Neural crest cell (in vitro differentiated cells): ENCODE measurements at places on chromosomes 6 and 20.

- DNase-seq, result no peak
These were observed 1.4 kb downstream of the DEFB132 start for GRCh38 chr20:258963-259362.

DNA sequence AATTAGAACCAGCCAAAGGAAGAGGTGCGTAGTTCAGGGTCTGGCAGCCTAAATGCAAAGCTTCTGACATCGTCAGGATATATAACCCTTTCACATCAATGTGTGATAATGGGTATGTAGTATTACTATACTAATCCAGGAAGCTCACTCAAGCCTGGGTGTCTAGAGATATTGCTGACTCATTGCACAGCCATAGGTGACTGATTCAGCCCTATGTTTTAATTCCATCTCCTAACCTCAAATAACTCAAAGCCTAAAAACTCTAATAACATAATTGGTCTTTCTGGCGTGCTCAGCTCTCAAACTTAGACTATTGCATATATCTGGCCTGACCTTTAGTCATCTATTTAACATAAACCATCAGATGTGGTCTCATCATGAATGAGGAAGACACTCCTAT is 658.4 kb downstream of the TBC1D32 start:
- no peak for DNase-seq

GRCh38 chr6:152298055-152298647 is 339.0 kb downstream of the SYNE1 start:
- DNase-seq, result no peak

DNA sequence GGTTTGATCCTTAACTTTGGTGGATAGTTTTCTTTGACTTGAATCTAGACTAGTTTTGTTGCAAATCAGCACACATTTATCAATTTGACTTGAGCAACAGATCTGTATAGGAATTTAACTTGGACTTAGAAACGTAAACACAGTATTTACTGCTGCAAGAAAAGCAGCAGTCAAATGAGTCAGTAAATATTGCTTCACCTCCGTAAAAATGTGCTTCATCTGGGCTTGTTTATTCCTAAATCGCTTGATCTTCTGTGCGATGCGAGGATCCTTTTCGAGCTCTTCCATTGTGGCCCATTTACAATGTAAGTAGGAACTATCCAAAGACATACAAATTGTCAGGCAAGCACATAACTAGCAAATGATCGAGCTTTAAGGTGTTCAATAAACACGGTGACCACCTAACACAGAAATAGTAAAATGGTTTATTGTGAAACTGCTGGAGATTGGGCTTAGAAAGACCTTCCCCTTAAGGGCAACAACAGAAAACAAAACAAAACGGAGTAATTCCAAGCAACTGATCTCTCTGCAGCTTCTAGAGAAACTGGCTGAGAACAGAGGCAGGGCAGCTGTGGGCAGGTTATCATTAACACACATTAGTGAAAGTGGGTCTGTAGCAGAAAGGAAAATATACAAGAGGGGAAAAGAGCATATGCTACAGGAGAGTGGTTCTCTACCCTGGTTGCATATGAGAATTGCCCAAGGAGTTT is 120.8 kb downstream of the CHD6 start:
- no peak for DNase-seq

DNA sequence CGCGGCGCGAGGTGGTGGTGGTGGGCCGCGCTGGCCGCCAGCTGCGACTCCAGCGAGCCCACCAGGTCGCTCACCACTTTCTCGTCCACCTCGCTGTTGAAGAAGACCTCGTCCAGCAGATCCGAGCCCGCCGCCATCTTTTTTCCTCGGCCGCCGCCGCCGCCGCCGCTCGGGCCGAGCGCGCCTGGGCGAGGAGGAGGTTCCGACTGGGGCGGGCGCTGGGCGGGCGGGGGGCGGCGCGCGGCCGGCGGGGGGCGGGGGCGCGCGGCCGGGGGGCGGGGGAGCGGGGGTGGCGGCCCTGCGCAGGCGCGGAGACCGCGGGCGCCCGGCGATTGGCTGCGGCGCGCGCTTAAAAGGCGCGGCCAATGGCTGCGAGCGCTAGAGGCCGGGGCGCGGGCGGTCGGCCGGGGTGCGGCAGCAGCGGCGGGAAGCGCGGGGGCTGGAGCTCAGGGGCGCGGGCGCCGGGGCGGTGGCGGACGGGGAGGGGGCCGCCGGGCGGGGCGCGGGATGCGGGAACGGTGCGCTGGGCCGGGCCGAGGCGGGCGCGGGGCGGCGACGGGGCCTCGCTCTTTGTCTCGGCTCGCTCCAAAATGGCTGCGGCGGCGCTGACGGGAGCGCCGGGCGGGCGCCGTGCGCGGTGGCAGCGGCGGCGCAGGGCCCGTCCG is at the start of gene TAF4:
Gene TAF4 (minus strand): TSS at position 208 of the 665 bp plus-strand sequence. CDS start 71 bp downstream, at position 137.
- DNase-seq, result peak; percentile 72

- DNase-seq, result no peak
These were observed 8.9 kb downstream of the UTRN start for GRCh38 chr6:144294016-144294415.

- DNase-seq, result no peak
These were observed 239.2 kb downstream of the KCNQ5 start for GRCh38 chr6:72861059-72861458.

DNA sequence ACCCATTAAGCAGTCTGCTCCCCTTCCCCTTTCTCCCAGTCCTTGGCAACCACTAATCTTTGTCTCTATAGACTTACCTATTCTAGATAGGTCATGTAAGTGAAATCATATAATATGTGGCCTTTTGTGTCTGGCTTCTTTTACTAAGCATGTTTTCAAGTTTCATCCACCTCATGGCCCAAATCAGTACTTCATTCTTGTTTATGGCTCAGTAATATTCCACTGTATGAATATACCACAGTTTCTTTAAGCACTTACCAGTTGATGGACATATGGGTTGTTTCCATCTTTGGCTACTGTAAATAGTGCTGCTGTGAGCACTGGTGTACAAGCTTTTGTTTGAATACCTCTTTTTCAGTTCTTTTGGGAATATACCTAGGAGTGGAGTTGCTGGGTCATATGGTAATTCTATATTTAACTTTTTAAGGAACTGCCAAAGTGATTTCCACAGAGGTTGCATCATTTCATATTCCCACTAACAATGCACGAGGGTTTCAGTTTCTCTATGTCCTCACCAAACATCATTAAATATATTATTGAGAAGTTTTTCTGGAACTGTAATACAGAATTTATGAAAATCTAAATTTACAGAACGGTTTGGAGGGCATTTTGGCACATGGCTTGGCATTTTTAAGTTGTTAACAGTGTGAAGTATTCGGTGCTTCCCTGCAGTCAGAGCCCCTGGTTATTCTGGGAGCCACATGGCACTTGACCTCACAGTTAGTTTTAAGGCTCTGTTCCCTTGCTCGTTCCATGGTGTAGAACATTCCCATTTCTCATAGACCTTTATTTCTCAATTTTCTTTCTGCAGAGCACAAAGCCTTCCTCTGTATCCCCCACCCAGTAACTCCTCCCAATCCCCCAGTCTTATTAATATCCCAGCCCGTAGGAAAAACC is 27.0 kb upstream of the DTNBP1 start:
- DNase-seq, result no peak

DNA sequence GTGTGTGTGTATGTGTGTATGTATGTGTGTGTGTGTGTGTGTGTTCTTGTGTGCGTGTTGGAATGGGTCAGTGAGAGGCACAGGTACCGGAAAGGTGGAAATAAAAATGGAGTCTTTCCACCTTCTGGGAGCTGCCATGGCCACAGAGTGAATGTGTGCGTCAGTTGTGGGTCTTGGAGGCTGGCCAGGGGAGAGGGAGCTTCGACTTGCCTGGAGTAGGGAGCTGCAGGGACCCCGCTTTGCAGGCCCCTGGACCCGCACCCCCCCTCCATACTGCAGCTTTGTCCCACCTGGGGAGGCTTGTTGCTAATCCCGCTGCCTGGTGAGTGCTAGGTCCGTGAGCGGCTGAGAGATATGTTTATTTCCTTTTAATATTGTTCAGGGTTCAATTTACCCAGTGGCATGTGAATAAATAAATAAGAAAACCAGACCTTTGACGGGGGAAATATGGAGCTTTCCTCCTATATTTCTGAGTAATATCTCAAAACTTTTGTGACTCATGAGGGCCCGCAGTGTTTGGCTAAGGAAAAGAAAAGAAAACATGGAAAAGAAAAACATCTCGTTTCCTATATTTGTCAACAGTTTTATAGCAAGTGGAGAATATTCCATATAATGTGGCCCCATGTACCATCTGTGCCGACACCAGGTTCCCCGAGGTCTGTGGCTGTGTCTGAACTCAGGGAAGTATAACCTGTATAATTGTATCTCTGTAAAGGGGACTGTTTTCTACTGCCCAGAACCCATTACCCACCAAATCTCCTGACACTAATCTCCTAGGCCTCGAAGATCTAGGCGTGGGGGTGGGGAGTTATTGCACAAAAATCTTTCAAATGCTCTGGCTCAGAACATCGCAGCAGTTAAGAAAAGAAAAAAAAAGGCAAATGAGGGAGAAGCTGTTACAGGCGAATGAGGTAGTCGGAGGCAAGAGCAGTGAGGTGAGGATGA is 24.6 kb upstream of the CCDC167 start:
- DNase-seq, result no peak

DNA sequence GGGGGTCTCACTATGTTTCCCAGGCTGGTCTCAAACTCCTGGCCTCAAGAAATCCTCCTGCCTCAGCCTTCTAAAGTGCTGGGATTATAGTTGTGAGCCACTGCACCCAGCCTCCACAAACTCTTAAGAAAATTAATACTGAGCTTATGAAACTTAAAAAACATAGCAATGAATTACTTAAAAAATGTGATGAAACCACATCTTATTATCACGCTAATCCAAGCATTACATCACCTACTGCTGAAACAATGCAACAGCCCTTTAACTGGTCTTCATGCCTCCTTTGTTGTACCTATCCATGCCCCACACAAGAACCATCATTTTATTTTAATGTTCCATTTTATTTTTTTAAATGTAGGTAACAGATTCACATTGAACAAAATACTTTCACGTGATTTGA is 24.9 kb downstream of the SESN1 start:
- DNase-seq, result no peak

DNA sequence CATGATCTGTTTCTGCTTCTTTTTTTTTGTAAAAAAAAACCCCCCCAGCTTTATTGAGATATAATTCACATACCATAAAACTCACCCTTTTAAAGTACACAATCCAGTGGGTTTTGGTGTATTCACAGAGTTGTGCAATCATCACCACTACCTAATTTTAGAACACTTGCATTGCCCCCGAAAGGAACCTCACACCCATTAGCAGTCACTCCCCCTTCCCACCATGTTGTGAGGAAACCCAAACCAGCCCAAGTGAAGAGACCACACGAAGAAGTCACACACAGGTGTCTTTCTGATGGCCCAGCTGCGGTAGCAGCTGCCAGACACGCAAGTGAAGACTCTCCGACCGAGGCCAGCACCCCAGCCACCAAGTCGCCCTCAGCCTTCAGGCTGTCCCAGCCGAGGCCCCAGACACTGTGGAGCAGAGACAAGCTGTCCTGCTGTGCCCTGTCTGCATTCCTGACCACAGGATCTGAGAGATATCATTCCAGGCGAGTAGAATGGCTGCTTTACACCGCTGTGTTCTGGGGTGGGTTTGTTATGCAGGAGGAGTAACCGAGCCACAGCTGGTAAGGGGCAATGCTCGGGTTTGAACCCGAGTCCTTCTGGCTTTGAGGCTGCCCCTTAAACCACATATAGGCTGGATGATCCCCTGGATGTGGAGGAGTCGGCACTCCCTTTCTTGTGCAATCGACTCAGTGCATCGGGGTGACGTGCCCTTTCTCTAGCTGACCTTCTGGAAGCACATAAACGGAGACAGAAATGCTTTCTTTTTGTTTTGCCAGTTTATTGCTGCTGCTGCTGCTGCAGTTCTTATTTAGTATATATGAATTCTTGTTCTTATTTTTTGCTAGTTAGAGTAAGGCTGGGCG is 59.1 kb upstream of the PTPN1 start:
- DNase-seq, result no peak

DNA sequence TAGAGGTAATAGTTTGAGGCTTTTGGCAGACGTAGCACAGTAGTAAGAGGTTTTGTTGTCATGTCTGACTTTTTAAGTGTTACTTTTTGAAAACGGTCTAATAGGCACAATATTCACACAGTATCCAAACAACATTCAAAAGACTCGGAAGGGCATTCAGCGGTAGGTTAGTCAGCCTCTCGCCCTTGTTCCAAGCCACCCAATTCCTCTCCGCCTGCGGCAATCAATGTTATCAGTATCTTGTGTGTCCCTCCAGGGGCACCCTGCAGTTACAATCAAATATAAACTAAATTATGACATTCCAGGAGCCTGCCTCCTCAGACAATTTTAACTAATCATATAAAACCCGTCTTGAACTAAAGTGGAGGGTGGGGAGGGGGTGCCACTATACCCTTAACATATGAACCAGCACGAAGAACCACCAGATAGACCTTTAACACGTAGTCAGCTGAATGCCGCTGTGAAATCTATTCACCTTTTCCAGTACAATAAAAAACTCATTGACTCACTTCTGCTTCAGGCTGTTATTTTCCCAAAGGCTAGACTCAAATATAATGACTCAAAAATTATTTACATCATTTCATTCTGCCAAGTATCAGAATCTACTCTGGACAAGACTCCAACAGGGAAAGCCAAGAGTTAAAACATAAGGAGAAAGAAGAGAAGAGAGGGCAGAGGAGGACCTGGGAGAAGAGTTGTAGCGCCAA is 1.6 kb downstream of the TENT5A start:
- no peak for DNase-seq

DNA sequence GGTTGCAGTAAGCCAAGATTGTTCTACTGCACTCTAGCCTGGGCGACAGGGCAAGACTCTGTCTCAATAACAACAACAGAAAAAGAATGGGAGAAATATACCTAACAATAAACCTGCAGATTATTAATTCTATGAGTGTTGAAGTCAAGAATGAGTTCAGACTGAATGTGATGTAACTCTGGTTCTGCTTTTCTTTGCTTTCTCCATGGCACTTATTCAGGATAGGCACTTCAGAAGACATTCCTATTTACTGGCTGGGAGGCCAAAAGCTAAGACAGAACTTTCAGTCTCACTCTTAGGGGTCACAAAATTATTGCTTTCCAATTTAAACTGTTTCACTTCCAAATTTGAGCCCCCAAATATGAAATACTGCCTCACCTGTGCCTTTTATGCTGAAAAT is 15.7 kb upstream of the PRIM2 start:
- DNase-seq, result no peak

GRCh38 chr6:157123234-157123633 is 200.1 kb downstream of the TMEM242 start:
- no peak for DNase-seq

- DNase-seq, result no peak
These were observed 1.6 kb upstream of the TOMM6 start for GRCh38 chr6:41785689-41786450.

GRCh38 chr6:17886891-17887290 is 100.5 kb downstream of the KIF13A start:
- no peak for DNase-seq

DNA sequence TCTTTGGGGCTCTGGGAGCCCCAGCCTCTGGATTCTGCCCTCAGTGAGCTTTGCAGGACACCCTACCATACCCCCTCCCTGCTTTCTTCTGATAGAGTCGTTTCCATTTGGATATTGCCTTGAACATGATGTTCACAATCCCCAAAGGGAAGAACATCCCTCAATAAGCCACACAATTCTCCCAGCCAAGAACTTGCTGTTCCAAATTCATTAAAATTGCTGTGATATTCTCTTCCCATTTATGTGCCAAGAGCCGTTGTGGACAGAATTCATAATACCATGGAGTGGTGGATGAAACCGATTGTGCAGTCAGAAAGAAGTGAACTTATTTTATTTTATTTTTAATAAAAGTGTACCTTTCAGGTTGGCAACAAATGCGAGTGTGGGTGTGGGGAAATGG is 95.8 kb downstream of the DHX35 start:
- no peak for DNase-seq
